Peyer's patch (tissue), 4 donors: ENCODE measurements at places on chromosomes 16 and 17.

DNA sequence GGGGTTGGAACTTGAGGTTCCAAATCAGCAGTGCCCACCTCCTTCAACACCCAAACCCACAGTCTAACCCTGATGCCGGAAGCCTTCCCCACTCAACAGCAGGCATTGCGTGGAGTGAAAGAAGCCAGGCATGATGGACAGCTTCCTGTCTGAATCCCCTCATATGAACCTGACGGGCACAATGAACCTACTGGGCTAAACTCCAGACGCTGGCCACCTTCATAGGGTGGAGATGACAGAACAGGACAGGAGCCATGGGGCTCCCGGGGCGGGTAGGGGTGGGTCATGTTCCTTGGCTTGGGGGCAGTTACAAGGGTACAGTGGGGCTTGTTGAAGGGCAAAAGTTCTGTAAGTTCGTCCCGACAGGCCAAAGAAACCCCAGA lies 460 bp upstream of the HSBP1 start:
- DNase-seq = no peak

GRCh38 chr17:31511195-31511578 lies 119.7 kb downstream of the RAB11FIP4 start:
- no peak for DNase-seq

GRCh38 chr17:80360396-80360795 lies 54.6 kb upstream of the ENDOV start:
- no peak for DNase-seq

- DNase-seq = peak; percentile 61
Observed at GRCh38 chr17:7043497-7044198, at the start of gene SLC16A11. SLC16A11 (minus strand) TSS chr17:7044092; CDS start chr17:7043513, 579 bp downstream.

DNA sequence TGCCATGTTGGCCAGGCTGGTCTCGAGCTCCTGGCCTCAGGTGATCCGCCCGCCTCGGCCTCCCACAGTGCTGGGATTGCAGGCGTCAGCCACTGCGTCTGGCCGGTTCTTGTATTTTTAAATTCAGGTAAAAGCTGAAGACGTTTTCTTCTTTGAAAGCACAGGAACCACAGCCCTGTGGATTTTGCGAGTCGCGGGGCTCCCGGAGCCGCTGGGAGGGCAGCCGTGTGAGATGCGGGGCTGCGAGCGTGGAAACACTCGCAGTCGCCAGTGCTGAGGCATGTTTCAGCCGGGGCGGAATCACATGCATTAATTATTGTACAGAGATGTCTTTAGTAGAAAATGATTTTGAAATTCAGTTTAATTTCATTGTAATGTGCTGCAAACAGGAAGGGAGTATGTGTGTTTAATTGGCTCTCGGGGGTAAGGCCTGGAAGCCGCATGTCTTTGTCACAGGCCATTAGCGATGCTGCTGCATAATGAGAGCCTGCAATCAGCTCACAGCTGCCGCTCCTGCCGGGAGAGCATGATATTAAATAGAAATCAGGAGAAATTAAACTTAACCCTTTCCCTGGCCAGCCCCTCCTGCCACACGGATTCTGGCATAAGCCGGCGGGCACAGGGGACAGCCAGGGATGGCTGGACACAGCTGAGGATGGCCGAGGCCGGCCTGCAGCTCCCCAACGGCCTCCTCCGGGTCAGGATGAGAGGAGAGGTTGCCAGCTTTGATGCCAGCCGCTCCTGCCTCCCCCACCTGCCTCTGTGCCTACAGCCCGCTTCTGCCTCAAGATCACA lies 35.4 kb upstream of the CDH15 start:
- no peak for DNase-seq

DNA sequence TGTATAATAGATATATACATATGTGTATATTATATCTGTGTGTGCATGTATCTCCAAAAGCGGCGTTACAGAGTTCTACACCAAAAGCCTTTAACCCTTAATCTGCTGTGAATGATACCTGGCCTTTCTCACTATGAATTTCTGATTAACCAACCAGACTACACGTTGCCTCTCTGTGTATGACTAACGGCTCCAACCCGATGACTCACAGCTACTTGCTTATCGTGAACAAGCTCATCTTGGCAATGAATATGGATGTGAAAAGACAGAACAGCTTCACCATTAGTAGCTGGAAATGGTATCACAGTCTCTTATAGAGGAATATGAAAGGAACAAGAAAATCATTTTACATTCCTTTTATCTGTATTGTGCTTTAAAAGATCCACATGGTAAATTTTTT lies 23.8 kb upstream of the ARHGAP44 start:
- peak; percentile 59 for DNase-seq

DNA sequence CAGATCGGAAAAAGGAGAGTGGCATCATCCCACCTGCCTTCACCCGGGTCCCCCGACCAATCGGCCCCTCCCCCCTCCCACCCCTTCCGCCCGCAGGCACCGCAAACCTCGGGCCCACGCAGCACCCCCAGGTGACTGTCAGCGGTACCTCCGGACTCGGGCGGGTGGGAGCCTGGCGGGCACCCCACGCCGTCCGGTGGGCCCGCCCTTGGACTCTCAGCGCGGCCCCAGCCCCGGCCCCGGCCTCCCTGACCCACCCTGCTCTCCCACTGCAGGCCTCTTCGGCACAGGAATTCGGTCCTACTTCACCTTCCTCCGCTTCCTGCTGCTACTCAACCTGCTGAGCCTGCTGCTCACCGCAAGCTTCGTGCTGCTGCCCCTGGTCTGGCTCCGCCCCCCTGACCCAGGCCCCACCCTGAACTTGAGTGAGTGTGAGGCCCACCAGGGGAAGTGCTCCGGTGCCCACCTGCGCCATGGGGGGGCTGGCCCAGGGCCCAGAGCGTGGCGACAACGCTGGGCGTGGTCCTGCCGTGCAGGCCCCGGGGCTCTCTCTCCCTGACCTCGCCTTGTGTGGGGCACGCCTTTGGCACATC lies 1.6 kb downstream of the TMC8 start:
- no peak for DNase-seq

DNA sequence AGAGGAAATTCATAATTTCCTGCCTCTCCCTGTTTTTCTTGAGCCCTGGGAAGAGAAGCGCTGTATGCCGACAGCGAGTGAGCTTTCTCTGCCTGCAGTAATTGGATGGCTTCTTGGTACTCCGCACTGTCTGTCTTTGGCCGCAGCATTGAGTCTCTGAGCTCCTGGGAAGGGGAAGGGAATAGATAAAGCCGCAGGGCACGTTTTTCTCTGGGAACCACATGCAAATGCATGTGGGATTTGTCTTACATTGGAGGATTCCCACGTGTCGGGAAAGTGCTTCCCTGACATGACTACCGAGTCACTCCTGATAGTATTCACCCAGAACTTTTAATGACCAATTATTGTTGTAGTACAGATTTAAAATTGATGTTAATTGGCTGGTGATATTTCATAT lies 385.9 kb downstream of the CPPED1 start:
- no peak for DNase-seq

GRCh38 chr16:27414788-27415431 lies 12.9 kb downstream of the IL21R start:
- no peak for DNase-seq

- no peak for DNase-seq
Observed at GRCh38 chr17:77838748-77839697, 119.5 kb upstream of the TNRC6C start.
